ENCODE measurements at places on chromosomes 3 and 15. TPM values are rescaled to one million over a fixed set of nuclear protein-coding genes. Genes with fewer than 3 reads are reported as not detected.

Gene CYP1A1
- 1.2 TPM for total RNA-seq

Gene FRMD5
- total RNA-seq, result 25.1 TPM

Gene IL16
- 0.20 TPM for total RNA-seq

Gene GRK7
- not detected for total RNA-seq

Gene XXYLT1
- 40.7 TPM for total RNA-seq

Gene CCR3
- total RNA-seq, result not detected

Gene CCDC32
- 26.2 TPM for total RNA-seq

DNA sequence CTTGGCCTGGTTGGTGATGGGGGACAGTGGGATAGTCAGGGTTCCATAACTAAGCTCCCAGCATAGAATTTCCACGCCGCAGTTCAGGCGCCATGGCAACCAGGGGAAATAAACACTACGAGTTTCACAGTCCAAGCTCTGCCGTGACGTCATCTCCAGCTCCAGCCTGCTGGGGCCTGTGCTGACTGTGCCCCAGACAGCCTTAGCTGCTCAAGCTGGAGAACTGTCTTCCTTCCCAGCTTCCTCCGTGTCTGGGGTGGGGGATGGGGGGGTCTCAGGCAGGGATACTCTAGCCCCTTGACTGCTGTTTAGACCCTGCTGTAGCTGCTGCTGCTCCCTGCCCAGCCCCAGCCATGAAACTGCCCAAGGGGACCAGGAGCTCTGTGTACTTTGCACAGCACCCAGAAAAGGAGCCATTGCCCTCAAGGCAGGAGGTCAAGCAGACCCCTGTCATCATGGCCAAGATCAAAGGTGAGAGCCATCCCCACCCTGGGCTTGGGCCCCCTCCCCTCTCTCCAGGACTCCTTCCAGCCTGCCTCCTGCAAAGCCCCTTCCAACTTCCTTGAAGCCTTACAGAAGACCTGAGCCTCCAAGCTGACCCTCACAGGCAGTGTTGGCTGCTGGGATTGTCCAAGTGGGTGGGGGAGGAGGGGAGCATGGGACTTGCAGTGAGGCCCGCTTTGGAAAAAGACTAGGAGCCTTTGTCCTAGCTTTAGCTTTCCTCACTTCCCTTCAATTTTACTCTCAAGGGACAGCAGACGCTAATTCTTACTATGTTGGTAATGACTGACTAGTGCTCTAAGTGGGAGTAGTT is 11.4 kb upstream of the CSPG4 start:
- DNase-seq, result peak; percentile 75

- no peak for DNase-seq
Measured at GRCh38 chr3:185081521-185081920, 71.3 kb downstream of the C3orf70 start.

DNA sequence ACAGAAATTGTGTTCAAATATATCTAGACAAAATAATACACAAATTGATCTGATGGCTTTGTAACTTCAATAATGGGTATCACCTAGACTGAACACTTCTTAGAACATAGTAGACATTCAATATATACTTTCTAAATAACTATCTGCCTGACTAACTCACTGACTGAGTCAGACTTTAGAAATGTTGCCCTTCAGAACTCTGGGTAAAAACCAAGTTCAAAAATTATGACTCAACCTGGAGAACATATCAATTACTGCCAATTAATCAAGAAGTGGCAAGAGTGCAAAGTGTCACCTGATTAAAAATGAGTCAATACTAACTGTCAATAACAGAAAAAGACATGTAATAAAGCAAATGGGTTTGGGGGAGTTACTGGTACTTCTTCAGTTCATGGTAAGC is 144.6 kb upstream of the TMCO5A start:
- DNase-seq, result no peak

GRCh38 chr3:57309769-57310360 is 17.4 kb upstream of the ASB14 start:
- DNase-seq, result no peak

GRCh38 chr3:194279101-194279500 is 72.0 kb downstream of the CPN2 start:
- no peak for DNase-seq

DNA sequence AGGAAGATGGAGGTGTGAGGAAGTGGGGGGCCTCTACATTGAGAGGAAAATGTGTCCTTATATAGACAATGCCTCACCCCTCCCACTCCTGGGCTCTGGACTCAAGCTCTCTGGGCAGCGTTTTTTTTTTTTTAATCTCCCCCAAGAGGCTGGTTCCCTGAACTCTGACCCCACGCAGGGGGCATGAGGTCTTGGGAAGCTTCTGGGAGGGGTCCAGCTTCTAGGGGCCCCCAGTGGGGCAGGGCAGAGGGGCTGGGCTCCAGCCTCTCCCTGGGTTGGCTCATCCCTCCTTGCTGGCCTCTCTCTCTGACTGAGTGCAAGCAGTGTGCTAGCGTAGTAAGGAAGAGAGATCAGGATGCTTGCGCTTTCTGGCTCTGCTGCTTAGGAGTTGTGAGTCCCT is 101.4 kb upstream of the HACD2 start:
- no peak for DNase-seq

- DNase-seq, result no peak
Measured at GRCh38 chr15:55802600-55803376, 59.8 kb upstream of the PRTG start.

GRCh38 chr3:42410370-42411131 is at the start of gene LYZL4:
LYZL4 (minus strand) TSS chr3:42410610; CDS start chr3:42407251, 3,359 bp downstream.
- no peak for DNase-seq

GRCh38 chr3:178969004-178969700 is 102.5 kb downstream of the ZMAT3 start:
- DNase-seq, result no peak

DNA sequence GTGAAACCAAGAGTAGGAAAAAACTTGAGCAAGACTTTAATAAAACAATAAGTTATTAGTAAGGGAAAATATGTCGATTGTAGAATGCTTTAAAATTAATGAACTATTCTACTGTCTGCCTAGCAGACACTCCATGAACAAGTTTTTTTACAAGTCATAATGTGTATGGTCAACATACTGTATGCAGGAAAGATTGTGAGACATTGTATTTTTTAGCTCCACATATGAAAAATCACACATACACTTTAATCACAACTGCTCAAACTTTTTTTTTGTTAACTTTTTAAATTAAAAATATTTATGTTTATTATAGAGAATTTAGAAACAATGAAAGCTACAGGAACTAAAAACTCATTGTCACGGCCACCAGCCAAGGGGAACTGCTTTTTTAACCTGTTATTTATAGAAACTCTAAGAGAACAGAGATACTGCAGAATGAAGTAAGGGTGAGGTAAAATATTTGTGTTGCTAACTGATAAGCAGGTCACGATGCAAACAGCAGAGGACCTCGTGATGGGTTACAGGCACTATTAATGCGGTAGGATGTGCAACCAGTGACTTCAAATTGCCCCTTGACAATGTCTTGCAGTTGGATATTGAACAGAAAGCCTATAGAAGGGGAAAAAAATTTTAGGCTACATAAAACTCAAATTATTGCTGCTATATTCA is 53.0 kb downstream of the THSD4 start:
- no peak for DNase-seq

GRCh38 chr15:64423970-64424369 is 36.3 kb downstream of the TRIP4 start:
- no peak for DNase-seq

- DNase-seq, result no peak
Measured at GRCh38 chr3:195263925-195264600, 6.9 kb downstream of the XXYLT1 start.

- DNase-seq, result no peak
Measured at GRCh38 chr3:193230610-193231009, 10.4 kb upstream of the PLAAT1 start.

DNA sequence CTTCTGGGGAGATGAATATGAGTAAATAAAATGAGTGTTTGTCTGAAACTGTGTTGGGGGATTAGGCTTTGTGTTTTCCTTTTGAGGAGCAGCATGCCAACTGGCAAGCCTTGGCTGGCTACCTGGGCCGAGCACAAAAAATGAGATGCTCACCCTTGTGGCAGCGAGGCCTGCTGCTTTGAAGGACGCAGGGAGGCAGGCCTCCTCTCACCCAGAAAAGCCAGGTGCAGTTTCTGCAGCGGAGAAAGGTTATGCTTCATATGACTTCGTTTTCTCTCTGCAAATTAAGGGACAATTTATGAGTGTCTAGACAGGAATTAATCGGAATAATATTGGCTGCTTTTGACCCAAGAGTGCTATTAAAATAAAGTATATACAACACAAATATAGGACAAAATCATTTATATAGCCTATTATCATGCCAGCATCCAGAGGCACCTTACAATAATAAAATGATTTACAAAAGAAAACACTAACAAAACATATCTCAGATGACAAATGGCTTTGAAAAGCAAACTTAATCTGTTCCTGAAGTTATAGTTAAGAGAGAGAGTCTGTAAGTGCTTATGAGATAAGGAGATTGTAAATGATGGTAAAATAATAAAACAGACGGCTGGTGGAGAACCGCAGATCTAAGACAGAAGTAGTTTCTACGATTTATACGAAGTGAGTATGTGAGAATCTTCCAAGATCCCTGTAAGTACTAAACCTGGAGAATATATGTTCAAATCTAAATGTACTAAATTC is 682.8 kb upstream of the NR2F2 start:
- DNase-seq, result no peak

DNA sequence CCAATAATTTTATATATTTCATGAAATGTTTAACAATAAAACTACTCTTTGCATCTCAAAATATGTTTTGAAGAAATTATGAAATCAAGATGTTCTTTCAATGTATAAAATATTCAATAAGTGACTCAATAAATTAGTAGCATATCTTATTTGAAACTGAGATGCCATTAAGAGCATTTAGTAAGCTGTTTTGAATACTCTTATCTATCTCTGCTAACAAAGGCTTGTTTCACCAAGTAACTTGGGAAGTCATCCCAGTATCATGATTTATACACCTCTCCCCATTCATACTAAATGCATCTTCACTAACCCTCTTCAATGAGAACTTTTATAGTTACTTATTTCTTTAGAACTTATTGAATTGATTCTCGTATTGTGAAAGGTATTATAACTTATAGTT is 43.1 kb downstream of the TNIK start:
- DNase-seq, result no peak

GRCh38 chr3:194572143-194572789 is 61.0 kb downstream of the TMEM44 start:
- DNase-seq, result no peak

DNA sequence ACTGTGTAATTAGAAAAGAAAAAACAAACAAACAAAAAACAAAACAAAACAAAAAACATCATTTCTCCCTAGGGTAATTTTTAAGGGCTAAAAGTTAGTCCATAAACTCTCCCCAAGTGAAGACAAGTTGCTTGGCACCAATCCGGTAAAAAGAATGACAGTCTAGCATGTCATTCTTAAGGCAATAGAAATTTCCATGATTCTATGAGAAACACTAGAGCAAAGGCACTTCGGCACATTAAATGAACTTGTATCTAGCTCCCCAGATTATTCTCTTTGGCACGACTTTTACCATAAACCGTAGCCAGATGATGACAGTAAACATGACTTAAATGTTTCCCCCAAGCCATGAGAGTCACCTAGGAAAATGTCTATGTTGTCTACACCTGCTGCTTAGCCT is 10.1 kb downstream of the COL8A1 start:
- DNase-seq, result no peak

DNA sequence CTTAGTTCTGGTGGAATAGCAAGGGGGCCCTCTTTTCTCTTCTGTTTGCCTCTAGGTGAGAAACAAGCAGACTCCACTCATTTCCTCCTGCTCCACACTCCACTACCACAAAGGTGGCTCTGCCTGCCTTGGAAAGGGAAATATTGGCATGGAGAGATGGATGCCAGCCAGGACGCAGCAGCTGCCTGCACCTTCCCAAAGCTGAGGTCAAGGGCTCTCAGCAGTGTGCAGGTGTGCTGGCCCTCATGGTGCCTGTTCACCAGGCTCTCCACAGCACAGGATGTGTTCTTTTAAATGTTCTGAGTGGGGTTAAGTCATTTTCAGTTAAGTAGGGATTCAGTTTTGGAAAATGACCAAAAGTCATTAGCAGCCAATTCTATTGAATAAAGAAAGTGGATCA is 211.2 kb upstream of the STRIT1 start:
- no peak for DNase-seq

- DNase-seq, result no peak
Measured at GRCh38 chr3:37144806-37145205, 29.6 kb downstream of the LRRFIP2 start.

All from pulmonary artery endothelial cell (primary cell).